ENCODE measurements at places on chromosomes 5 and 9.

DNA sequence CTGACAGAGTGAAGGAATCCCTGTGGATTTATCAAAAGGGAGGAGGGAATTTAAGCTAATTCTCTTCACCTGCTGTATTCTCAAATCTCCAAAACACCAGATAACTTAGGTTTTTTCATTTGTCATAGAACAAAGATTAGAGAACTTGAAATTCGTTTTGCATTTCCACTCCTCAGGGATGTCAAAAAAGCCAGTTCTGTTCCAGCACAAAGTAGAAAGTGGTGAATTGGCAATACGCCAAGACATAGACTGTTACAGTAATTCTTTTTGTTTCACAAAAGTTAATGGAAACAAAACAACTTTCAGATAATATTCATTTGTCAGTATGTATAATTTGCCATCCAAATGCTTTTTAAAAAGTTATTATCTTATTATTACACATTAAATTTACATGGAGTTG, 15.0 kb downstream of the S1PR3 start:
- no peak for DNase-seq

GRCh38 chr9:10251490-10251889, 361.3 kb downstream of the PTPRD start:
- no peak for DNase-seq

DNA sequence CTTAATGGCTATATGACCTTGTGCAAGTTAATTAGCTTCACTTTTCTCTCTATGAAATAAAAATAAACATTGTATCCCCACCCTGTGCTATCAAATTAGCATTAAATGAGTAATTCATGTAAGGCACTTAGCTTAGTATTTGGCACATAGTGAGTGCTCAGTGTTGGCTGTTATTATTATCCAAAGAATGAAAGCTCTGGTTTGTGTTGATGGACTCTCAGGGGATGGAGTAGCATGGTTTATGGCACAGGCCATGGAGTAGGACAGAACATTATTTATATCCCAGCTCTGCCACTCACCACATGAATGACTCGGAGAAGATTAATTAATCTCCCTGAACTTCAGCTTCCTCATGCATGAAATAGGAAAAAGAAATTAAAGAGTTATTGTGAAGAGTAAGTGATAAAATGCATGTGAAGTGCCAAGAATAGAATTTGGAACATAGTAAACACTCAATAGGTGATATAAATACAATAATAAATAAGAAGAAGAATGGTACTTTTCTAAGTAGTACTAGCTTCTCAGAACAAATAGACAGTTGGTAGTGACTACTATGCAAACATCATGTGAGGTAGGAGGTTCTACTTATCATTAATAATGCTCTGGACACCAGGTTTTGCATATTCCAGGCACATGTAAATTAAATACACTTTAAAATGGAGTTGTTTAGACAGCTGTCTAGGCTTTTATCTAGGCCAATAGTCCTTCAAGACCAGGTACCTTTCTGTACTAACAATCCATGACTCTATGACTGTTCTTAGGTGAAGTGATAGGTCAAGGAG, 146.4 kb downstream of the GRIA1 start:
- DNase-seq, result no peak

GRCh38 chr5:57804007-57804444, 321.4 kb upstream of the ACTBL2 start:
- no peak for DNase-seq

GRCh38 chr5:177984584-177985206, 11.3 kb downstream of the PROP1 start:
- no peak for DNase-seq

DNA sequence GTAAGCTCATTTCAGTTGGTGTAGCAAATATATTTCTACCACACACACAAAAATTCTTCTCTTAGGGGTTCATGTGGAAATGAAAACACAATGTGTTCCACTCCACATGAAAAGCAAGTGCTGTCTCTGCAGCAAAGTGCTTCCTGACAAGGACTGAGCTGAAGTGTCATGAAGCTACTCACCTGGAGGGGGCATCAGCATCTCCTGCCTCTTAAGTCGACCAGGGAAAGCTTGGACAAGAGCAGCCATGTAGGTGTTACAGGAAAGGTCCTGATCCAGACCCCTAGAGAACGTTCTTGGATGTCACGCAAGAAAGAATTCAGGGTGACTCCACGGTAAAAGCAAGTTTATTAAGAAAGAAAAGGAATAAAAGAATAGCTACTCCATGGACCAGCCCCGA, 62.8 kb downstream of the SV2C start:
- peak; percentile 3 for DNase-seq

- DNase-seq, result no peak
These were observed 79.2 kb upstream of the SLCO4C1 start for GRCh38 chr5:102375272-102375671.

GRCh38 chr9:76996700-76997099, 22.8 kb upstream of the FOXB2 start:
- peak; percentile 31 for DNase-seq

DNA sequence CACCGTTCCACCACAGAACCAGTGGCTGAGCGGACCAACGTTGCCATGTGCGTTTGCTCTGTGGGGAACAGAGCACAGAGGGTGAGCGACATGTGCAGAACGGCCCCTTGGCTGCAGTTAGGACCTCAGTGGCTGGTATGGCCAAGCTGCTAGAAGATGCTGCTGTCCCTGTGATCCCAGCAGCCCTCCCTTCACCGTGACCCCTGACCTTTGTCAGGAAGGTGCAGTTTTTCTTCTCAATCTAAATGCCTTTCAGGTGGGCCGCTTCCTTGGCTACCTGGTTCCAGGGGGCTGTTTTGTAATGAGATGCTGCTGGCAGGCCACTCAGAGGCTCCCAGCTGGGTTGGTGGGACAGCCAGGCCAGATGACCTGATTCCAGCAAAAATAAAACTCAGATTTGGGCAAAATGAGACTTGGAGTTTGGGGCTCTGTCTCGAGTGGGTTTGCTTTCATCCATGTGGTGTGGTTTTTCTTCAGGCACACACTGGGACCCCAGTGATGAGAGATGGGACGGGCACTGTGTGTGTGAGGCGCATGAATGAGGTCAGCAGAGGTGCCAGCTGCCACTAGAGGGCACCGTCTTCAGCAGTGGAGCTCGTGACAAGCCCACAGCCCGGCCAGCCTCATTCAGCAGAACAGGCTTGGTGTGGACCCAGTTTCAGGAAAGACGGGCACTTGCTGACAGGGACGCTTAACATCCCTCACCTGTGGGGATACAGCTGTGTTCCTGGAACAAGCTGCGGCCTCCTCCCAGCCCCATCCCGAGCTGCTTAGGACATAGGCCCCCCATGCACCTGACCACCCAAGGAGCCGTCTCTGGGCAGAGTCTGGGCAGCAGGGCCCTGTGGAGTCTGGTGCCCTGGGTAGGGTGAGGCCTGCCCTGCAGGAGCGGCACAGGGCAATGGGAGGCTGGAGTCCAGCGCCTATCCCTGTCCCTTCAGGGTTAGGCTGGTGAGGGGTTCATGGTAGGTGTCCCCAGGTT, 4.1 kb downstream of the MRPS2 start:
- DNase-seq, result peak; percentile 52

DNA sequence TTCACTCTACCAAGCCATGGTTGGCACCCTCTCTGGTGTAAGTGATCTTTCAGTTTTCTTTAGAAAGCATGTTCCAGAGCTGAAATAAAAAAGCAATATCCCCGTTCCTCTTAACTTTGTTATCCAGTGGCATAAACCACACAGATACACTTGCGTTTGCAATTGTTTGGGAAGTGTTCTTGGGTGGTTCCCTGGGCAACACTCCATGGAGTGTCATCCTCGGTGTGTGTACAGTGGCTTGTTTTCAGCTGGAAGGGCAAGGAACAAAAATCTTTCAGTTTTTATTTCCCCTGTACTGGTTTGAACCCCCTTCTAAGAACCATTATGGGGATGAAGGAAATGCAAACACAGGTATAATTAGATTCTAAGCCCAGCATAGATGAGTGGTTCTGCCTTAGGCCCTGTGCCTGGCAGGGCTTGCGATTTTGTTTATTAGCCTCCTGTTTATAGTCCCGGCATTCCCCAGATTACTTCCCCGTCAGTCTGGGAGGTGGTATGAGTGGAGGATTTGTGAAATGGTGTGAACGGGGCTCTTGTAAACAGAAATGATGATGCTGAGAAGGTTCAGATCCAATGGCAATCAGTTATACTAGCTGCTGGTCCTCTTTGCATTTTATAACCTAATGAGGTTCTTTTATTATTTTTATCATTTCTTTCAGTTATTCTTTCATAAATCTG, 76.0 kb upstream of the CD180 start:
- no peak for DNase-seq

DNA sequence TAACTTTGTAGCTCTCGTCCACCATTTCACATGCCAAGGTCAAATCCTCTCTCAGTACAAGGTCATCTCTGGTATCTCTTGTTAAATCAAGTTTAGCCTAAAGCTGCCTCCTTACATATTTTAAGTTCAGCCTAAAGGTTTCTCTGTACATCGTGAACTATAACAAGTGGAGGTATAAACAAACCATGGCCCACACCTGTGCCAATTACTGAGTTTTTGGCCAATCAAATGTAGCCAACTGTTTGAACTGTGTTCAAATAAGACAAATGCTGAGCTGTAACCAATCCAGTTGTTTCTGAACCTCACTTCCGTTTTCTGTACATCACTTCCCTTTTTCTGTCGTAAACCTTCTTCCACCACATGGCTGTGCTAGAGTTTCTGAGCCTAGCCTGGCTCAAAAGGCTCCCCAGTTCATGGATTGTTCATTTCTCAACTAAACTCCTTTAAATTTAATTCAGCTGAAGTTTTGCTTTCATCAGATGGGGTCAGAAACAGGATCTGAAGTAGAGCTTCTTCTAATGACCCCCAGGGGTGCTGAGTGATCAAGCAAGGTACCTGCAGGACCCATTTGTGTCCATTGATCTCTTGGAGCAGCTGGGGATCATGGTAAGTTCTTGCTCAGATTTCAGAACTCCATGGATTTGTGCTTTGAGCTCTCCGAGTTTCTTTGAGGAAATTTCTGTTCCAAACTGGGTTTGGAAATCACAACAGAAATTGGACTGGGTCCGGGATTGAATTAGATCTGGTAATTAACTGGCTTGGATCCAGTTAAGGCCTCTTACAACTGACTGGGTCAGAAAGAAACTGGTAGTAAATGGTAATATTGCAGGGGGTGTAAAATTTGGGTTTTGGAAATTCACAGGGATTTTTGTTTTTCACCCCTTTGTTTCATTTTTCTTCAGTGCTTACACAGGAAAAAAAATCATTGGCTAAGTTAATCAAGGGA, 11.0 kb upstream of the NANS start:
- peak; percentile 96 for DNase-seq

GRCh38 chr9:77438653-77439052, 209.5 kb downstream of the GNA14 start:
- no peak for DNase-seq

GRCh38 chr9:113737517-113738271, 138.4 kb upstream of the ZNF618 start:
- DNase-seq, result peak; percentile 65

DNA sequence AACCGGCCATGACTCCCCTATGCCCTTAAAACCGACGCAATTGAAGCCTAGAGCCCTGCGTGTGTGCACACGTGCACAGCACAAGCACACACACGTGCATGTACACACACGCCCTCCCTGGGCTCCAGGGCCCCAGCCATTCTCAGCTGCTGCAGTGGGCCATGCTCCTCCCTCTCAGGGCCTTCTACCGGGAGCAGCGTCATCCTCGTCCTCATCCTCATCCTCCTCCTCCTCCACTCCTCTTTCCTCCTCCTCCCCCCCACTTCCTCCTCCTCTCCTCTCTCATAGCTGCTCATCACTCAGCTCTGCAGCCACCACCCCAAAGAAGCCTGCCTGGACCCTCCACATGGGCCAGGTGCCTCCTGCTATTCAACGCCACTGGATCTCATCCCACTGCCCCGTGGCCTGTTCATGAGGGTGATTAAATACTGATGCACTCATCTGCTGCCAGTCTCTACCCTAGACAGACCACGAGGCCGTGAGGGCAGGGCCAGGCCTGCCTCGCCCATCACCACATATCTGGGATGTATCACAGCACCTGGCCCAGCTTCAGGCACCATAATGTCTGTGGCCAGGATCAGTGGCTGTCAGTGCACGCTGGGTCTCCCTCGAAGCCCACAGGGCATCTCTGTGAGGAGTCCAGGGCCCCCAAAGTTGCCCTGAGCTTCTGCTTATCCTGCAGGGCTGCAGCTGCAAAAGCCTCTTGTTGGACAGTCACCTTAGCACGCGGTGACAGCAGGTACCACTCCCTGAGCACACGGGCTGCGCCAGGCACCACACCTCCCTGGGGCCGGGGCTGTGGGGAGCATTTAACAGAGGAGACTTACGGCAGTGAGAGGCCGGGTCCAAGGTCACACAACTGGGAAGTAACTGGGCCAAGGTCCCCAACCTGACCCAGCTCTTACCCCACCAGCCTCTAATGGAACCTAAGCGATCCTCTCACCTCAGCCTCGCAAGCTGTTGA, 9.8 kb downstream of the FAM78A start:
- peak; percentile 50 for DNase-seq

DNA sequence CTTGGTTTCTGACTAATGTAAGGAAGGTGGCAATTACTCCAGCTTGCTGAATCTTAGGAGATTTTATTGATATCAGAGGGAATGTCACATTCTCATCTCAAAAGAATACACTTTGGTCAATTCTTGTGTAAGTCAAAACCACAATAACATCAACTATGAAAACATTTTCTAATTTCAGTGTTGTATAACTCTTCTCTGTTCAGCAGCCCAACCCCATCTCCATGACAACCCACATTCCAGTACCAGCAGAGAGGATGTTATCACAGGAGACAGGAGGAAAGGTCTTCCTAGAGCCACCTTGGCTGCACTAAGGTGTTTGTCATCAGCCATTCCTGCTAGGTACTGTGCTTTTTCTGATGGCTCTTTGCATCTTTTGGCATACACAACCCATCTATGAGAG, 529.1 kb upstream of the BRINP1 start:
- no peak for DNase-seq

DNA sequence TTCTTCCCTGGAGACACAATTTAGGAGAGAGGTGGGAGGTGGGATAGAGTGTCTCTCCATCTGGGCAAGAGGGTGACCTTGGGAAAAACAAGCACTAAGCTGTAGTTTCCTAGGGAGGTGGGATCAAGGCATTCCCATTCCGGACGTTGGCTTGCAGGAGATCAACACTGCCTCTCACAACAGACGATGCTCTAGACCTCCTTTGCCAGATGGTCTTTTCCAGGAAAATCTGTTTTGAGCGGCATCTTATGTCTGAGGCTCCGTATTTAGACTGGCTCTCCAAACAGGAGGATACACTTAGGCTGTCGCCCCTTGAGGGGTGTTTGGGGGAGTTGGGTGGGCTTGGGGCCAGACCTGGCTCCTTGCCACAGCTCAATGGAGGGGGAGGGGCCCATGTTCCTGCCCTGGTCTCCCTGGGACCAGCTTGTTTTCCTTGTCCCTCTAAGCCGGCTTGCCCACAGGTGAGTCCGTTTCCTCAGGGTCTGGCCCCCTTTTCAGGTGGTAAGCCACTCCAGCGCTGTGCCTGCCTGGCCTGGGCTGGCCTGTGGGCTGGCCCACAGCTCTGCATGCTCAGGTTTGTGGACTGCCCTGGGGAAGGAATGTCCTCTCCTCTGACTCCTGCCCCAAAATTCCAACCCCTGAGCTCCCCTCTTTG, 2.4 kb downstream of the PSD2 start:
- DNase-seq, result no peak
